ENCODE measurements at places on chromosomes 11 and 22. TPM values are rescaled to one million over a fixed set of nuclear protein-coding genes. Genes with fewer than 3 reads are reported as not detected.
A peak's percentile ranks its signal among the peaks of the same experiment; 100 is the strongest.

MS4A1 gene
- polyA plus RNA-seq, result 0.22 TPM

ANGPTL5 gene
- 0.03 TPM for polyA plus RNA-seq

BIRC2 gene
- 35.1 TPM for polyA plus RNA-seq

TEX54 gene
- polyA plus RNA-seq, result not detected

GLYATL2 gene
- not detected for polyA plus RNA-seq

LRRN4CL gene
- polyA plus RNA-seq, result 3.7 TPM

DNA sequence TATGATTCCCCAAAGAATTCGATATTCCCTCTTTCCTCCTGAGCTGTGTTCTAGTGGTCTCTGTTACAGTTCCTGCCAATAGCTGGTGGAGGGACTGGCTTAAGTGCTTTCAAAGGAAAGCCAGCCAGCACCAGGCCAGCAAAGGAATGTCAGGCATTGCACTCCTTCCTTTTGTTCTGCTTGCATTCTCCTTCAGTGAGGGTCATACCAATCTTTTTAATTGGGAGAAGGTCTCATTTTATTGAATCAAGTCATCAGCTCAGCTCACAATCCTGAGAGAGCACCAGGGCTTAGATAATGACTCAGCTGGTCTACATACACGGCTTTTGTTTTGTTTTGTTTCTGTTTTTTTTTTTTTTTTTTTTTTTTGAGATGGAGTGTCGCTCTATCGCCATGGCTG is 222.9 kb downstream of the NAV2 start:
- no peak for DNase-seq

DNA sequence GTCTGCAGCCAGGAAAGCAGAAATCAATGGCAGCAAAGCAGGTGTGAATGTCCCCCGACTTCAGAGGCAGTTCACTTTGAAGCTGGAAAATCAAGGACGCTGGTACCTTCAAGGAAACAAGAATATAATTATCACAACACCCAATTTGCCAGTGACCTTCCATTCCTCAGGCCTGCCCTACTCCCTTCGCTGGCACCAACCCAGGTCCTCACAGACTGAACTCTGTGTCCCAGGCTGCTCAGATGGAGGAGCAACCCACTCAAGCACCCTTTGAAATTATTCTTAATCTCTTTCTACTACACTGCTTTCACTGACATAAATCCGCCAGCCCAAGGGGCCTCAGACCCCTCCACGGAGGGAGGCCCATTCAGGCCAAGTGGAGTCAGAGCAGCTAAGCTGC is 64.7 kb upstream of the WT1 start:
- no peak for DNase-seq

GRCh38 chr22:20469110-20469868 is 26.3 kb downstream of the KLHL22 start:
- peak; percentile 30 for DNase-seq

GRCh38 chr11:70233511-70233934 is 30.4 kb downstream of the FADD start:
- DNase-seq, result no peak

- peak; percentile 21 for DNase-seq
Measured at GRCh38 chr11:68969386-68969785, 11.4 kb downstream of the MRGPRD start.

DNA sequence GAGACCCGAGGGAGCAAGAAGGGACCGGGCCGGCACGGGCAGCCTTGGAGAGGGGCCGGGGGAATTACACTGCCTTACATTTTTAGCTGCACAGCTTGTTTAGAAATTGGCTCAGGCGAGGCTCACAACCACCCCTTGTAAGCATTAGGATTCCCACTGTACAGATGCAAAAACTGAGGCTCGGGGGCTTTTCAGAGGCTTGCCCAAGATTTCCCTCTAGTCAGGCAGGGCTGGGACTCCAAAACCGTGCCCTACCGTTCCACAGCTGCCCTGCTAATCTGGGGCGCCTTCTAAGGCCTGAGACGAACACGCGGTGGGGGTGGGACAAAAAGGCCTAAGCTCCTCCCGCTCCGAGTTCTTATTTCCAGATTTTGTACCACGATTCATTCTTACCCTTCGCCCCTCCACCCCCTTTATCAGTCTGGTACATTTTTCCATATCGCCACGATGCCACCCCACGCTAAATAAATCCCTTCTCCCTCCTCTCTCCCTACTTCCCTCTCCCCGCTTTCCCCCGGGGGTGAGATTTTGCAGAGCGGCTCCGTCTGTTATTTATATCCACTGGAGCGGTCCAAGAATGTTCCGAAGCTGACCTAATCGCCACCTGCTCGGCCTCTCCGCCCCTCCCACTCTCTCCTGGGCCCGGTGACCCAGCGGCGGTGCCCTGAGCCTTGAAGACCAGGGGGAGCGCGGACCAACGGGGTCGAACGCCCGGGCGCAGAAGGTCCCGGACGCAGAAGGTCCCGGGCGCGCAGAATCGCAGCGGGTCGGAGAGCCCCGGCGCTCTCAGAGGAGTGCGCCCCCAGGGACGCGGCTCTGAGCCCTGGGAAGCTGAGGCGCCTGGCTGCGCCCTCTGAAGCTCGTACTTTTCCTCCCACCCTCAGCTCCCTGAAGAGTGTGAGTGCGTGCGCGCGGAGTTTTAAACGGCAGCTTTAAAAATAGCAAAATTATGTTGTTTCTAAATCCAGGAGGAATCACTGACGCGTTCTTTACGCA is 764 bp upstream of the PACSIN3 start:
- DNase-seq, result peak; percentile 69

GRCh38 chr11:74905326-74905725 is 43.6 kb downstream of the XRRA1 start:
- no peak for DNase-seq

DNA sequence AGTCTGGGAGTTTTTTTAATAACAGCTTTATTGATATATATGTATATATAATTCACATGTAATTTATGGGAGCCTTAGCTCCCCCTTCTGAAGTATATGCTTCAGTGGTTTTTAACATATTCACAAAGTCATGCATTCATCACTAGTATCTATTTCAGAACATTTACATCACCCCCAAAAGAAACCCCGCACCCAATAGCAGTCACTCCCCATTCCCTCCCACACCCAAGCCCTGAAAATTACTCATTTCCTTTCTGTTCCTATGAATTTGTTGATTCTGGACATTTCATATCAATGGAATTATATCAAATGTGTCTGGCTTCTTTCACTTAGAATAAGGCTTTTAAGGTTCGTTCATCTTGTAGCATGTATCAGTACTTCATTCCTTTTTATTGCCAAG is 35.6 kb upstream of the SYT7 start:
- DNase-seq, result no peak

All from psoas muscle (tissue), 8 donors.